ENCODE measurements at places on chromosomes 11 and 22.

DNA sequence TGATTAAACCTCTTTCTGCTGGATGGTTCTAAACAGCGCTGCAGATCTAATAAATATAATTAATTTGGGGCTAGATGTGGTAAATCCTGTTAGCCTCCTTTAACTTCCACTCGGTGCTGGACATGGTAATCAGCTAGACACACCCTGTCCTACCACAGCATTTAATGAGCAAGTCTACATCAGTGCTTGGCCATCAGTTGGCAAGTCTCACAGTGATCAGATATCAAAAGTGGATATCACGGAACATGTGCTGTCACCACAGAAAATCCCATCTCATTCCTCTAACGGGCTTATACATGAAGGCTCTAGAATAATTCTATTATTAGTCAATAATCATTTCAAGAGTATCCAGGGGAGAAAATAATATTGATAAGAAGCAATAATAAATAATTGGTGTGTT is 5.6 kb upstream of the USP28 start:
- DNase-seq: no peak

GRCh38 chr11:68841718-68842426 is at the start of gene CPT1A:
TSS of gene CPT1A (minus strand) at chr11:68841916. CDS start at chr11:68815474, 26,442 bp downstream.
- DNase-seq: peak; percentile 71

DNA sequence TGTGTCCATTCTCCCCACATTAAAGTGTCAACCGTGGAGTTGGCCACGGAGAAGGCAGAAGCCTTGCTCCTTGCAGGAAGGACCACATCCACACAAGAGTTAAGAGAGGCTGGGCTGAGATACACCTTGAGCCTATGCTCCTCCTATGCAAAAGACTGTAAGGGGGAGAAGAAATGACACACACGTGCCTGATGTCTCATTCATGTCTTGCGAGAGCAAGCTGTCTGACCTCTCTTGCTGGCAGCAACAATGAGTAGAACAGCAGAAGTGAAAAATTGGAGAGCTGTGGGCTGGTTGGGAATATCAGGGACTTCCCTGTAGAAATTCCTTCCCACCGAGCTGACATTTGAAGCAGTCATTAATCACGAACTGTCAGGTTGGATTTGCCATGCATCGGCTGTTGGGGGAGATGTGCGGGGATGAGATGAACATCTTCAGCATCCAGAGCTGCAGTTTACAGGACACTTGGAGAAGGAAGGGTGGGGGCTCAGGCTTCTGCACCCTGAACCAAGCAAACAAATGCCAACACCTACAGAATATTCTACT is 139.3 kb downstream of the MYO18B start:
- no peak for DNase-seq

- DNase-seq: no peak
Observed at GRCh38 chr11:117910941-117911655, 18.1 kb downstream of the TMPRSS13 start.

GRCh38 chr11:33944693-33945424 is 53.0 kb upstream of the LMO2 start:
- no peak for DNase-seq

GRCh38 chr11:44797886-44798606 is 71.3 kb downstream of the TSPAN18 start:
- DNase-seq: no peak

DNA sequence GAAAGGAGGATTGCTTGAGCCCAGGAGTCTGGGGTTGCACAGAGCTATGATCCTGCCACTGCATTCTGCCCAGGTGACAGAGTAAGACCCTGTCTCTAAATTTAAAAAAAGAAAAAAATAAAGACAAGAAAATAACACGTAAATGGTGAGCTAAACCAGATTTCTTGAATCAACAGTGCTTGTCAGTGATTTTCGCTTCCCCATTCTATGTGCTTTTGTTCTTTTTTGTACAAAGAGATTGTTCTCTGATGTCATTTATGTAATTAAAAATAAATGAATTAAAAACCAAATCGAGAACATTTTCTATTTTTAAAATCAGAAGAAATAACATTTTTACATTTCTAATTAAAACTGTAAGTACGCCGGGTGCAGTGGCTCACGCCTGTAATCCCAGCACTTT is 19.8 kb upstream of the SLC29A2 start:
- DNase-seq: no peak

- DNase-seq: no peak
Observed at GRCh38 chr11:67041602-67042001, 15.0 kb upstream of the RHOD start.
